ENCODE measurements at places on chromosomes 11 and 22.

- no peak for DNase-seq
These were observed 25.1 kb upstream of the SCGB1A1 start for GRCh38 chr11:62393735-62394134.

DNA sequence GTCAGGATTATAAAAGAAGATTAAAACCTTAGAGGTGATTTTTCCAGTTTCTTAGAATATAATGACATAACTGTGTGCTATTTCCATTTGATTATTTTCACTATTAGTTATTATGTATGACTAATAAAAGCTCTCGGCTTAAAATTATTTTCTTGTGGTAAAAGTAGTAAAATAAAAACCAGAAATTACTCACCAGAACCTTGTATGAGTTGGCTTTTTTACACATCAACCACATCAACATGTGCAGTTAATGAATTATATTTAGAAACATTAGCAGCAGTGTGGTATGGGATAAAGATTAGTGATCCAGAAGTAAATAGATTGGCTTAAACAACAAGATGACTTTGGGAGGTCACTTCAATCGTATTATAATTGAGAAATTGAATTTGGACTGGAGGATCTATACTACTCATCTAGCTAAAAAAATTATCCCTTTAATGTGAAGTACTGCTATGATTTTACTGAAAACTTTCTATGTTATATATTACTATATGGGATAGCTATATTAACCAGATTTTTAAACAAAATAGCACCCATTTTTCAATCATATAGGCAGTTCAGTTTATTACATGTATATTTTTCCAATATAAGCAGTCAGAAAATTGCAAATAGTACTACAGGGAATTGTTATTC is 2.8 kb upstream of the BCO2 start:
- DNase-seq: no peak

GRCh38 chr11:32386770-32387377 is 48.5 kb downstream of the WT1 start:
- no peak for DNase-seq

DNA sequence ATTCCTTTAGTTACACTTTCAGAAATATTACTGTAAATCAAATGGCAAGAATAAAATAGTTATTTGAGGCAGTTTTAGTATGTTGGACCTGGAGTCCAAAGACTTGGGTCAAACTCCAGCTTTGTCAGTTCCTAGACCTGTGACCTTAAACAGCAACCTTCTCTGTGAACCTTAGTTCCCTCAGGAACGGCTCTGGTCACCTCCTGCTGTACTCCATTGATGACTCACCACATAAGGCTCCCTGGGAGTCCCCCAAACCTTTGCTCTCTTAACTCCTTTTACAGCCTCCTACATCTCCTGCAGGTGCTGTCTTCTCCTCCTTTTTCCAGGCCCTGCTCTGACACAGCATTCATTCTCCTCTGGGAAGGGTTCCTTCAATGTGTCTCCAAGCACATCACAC is 29.1 kb downstream of the LIMK2 start:
- no peak for DNase-seq

- DNase-seq: no peak
These were observed 13.9 kb downstream of the ACP2 start for GRCh38 chr11:47234669-47235100.

GRCh38 chr11:37230865-37231264 is 632.8 kb upstream of the RAG2 start:
- no peak for DNase-seq

DNA sequence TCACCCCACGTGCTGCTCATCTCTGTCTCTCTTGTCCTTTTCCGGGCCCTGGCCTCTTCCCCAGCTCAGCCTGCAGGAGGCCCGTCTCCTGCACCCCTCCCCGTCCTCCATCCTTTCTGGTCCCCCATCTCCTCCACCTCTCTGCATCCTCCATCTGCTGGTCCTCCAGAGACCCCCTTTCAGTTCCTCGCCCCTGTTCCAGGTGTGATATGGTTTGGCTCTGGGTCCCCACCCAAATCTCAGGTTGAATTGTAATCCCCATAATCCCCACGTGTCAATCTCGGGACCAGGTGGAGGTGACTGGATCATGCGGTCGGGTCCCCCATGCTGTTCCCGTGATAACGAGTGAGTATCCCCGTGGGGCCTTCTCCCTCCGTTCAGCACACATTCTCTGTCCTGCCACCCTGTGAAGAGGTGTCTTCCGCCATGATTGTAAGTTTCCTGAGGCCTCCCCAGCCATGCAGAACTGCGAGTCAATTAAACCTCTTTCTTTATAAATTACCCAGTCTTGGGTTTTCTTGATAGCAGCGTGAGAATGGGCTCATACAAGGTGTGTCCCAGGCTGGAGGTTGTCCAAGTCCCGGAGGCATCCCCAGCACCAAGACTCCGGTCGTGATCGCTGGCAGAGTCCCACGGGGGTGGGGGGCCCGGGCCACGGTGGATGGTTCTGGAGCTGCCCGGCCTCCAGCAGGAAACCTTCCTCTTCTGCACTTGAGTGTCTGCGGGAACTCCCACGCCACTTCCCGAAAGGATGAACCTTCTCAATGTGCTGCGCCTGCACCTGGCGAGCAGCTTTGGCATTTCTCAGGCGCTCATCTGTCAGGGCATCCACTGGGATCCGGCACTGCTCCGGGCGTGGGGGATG is 29.0 kb upstream of the TOLLIP start:
- no peak for DNase-seq

- DNase-seq: no peak
These were observed 1294.7 kb downstream of the BRD1 start for GRCh38 chr22:48532986-48533385.

- no peak for DNase-seq
These were observed 11.4 kb downstream of the BRSK2 start for GRCh38 chr11:1401171-1401445.

DNA sequence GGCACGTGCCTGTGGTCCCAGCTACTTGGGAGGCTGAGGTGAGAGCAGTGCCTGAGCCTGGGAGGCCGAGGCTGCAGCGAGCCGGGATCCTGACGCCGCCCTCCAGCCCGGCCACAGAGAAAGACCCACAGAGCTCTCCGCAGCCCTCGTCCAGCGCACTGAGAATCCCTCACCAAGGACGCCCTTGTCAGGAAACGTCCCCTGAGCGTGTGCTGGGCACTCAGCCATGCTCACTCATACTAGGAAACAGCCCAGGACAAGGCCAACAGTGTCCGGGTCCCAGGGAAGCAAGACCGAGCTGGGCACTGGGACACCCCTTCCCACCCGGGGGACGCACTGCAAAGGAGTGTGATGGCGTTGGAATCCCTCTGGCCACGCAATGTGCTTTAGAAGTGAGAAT is 14.5 kb downstream of the DEAF1 start:
- no peak for DNase-seq

- no peak for DNase-seq
These were observed 7.3 kb downstream of the NEAT1 start for GRCh38 chr11:65429724-65430405.

DNA sequence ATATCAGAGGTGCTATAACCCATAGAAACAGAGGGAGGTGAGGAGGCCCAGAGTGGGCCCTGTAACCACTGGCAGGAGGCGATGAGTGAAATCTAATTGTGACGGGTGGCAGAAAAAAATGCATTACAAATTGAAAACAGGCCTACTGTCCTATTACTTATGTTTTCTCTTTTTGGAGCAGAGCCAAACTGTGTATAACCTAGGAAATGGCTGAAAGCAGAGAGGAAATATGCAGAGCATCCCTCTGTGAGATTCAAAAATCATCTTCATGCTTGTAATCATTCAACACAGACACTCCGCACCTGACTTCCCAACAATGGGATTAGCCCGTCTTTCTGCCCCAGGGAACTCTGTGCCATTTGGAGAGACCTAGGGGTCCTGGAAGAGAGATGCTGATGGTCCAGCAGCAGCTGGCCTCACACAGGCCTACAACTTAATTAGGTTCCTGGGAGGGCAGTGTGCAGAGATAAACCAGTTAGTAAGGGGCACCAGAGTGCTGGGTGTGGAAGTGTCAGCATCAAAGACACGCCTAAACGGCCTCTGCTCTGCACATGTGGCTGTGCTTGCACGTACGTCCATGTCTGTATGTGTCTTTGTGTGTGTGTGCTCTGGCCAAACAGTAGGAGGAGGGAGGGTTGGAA is 41.8 kb downstream of the MAP6 start:
- DNase-seq: no peak

DNA sequence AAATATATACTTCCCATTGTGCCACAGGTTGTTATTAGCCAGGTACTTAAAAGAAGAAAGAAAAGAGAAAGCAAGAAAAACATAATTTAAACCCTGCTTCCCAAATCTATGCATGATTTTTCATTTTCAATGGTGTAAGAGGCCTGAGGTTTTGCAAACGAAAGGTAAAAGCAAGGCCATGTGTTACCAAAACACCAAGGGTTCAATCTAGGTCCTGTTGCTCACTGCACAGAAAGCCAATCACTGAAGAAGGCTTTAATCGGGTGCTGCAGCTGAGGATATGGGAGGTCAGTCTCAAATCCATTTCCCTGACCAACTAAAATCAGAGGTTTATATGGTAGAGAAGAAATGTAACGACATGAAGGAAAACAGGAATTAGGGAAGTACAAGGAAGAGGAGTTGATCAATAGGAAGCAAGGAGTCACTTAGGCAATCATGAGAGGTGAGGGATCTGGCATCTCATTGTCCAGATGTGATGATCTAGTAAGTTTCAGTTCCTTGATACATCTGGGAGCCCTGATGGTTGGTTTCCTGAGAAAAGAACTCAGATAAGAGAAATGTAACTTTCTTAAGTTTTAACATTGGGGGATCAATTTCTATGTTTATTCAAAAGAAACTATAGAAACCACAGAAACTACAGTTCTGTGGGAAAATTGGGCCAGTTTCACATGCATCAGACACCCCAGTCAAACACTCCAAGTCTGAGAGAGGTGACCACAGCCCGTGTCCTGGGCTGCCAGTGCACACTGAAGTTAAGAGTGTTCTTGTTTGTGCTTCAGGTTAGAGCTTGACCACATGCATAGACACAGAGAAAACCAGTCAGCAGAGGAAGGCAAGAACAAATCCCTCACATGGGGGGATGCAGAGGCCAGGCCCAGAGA is 18.1 kb upstream of the DKK3 start:
- no peak for DNase-seq

DNA sequence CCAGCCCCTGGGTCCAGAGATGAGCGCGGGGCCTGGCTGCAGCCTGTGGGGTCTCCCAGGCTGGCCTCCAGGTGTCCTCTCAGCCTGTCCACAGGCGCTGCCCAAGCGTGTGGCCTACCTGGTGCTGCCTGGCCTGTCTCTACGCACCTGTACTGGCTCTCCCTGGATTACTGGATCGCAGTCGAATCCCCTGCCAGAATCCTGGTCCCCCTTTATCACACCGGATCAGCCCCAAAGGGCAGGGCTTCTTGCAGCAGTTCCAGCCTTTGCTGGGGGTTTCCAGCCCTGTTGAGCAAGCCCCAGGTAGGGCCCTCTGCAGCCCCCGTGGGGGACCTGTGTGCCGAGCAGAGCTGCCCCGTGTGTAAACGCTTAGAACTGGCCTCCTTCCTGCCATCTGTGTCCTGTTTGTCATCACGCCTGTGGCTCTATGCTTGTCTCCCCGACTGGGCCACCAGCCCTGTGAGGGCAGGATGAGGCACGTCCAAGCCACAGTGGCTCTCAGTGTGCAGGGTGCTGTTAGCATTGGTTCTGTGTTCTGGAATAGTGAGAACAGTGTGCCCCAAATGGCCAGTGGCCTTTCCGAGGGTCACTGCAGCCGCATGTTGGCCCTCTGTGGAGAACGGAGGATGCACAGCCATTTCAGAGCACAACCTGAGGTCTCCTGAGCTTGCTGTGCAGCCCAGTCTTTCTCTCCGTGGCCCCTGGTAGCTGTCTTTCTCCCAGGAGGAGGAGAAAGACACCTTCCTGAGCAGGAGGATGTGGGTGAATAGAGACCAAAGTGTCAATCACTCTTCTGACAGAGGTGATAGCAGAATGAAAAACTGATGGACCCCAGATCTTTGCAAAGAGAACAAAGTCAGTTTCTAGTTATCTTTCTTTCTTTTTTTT is 13.9 kb upstream of the TXNRD2 start:
- no peak for DNase-seq

DNA sequence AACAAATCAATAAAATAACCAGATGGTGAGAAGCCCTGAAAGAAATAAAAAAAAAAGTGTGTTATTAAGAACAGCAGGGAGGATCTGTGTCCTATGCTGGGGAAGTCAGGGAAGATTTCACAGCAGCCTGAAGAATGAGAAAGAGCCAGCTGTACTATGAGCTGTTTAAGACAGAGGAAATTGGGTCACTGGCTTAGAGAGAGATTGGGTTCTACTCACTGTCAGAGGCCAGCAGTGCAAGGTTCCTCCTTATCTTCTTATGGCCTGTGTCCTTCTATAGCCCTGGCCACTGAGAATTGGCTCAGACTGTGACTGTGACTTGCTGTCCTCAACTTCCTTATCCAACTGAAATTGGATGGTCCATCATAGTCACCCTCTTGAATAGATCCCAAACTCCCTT is 54.8 kb upstream of the FDX1 start:
- DNase-seq: no peak

- DNase-seq: no peak
These were observed 23.0 kb downstream of the SIK3 start for GRCh38 chr11:117075186-117075585.

- DNase-seq: no peak
These were observed 20.1 kb upstream of the PEX26 start for GRCh38 chr22:18057568-18058209.

- DNase-seq: no peak
These were observed 89.0 kb upstream of the GRK3 start for GRCh38 chr22:25475257-25476022.

- no peak for DNase-seq
These were observed 24.6 kb downstream of the DCPS start for GRCh38 chr11:126328444-126328843.

GRCh38 chr11:100874203-100874602 is 187.1 kb downstream of the ARHGAP42 start:
- no peak for DNase-seq

GRCh38 chr22:22037229-22037628 is 54.6 kb upstream of the TOP3B start:
- DNase-seq: no peak

GRCh38 chr11:64592656-64593055 is 1.6 kb downstream of the SLC22A12 start:
- DNase-seq: no peak

- no peak for DNase-seq
These were observed 22.3 kb upstream of the GPR83 start for GRCh38 chr11:94423507-94423906.

DNA sequence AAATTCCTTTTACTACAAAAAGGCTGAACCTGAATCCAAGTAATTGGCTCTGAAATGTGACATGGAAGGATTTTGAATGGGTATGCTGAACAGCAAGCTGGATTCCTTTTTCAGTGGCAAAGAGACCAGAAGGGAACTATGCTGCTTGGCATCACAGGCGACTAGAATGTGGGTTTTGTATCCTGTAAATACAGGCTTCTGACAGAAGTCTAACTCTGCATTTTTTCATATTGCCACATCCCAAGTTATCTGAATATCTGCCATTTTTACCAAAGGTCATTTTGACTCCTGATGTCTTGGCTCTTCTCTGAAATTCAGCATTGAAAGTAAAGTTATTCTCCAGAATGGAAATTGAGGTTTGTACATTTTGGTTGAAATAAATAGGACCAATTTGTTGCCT is 145.7 kb downstream of the ARHGAP42 start:
- no peak for DNase-seq

GRCh38 chr11:112211536-112211935 is 14.7 kb upstream of the PTS start:
- no peak for DNase-seq

- DNase-seq: no peak
These were observed 72.8 kb upstream of the KCNQ1OT1 start for GRCh38 chr11:2772544-2773031.
